ENCODE measurements at places on chromosomes 2 and 18. TPM values are rescaled to one million over a fixed set of nuclear protein-coding genes. Genes with fewer than 3 reads are reported as not detected.

The UGT1A3 gene
- total RNA-seq: not detected

The TMEM178A gene
- total RNA-seq: 0.23 TPM

The TLX2 gene
- 0.69 TPM for total RNA-seq

The NPAS2 gene
- 4.2 TPM for total RNA-seq

The METTL8 gene
- total RNA-seq: 22.9 TPM

All from activated naive CD8-positive, alpha-beta T cell treated with anti-CD3 and anti-CD28 coated beads, Interleukin-2, amount 10 ng/mL, durations not matched to agents 7 days and 5 days (primary cell).